Activated CD4-positive, CD25-positive, alpha-beta regulatory T cell treated with anti-CD3 and anti-CD28 coated beads, Interleukin-2, amount 50 U/mL, for 72 hours (primary cell): ENCODE measurements at places on chromosomes 12 and 14.

- no peak for DNase-seq
These were observed 119.0 kb downstream of the ESR2 start for GRCh38 chr14:64174922-64175782.

DNA sequence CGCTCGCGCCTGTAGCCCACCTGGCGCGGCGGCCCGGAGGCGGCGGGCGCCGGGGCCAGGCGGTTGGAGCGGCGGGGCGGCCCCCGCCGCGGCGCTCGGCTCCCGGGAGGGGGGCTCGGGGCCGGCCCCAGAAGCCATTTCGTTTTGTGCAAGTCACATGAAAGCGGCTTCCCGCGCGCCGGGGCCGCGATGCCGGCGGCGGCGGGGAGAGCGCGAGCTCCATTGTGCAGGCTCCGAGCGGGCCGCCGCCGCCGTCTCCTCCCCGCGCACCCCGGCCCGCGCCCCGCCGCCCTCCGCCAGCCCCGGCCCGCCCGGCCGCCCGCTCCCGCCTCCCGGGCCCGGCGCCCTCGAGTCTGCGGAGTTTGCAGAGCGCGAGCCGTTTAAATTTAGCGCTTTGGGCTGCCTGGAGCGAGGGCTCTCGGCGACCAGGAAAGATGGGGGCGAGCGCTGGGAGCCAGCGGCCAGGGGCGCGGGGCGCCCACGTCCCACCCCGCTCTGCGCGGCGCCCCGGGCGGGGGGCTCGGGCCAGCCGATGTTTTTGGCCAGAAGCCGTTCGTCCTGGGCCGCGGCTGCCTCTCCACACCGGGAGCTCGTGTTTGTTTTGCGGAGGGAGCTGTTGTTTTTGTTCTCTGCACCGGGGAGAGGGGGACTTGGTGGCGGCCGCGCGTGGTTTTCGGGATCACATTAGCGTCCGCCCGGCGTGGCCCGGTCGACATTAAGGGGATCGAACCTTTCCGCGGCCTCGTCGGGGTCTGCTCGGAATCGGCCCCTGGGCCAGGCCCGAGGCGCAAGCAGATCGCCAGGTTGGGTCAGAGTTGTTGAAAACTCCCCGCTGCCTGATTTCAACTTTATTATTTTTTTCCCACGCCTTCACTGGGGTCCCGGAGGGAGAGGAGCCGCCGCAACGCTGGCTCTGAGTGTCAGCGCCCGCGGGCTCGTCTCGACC is 982 bp downstream of the BCL7A start:
- no peak for DNase-seq

DNA sequence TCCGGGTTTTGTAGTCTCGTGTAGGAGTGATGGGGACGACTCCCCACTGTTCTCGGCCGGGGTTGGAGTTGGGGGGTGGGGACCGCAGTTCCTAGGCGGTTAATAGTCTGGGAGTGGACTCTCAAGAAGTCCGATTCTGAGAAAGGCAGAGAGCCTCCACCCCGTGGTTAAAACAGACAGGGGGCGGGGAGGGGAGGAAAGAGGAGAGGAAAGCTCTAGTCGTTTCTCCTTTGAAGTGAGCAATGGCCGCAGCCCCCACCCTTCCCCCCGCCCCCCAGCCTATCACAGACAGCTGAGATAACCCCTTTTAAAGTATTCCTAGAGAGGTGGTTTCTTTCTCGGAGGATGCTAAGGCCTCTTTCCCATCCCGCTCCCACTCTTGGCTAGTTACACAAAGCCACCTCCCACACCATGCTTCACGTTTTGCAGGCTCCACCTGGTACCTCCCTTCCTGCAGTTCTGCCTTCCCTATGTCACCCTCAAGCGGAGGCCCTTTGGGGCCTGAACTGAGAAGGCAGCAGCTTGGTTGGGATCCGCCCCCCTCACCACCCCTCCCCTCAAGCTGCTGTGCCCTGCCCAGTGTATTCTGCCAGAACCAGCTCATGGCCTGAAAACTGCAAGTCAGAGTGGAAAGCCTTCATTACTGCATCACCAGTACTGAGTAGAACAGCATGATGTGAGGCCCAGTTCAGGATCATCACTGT is 853 bp downstream of the USP5 start:
- DNase-seq = peak; percentile 54

DNA sequence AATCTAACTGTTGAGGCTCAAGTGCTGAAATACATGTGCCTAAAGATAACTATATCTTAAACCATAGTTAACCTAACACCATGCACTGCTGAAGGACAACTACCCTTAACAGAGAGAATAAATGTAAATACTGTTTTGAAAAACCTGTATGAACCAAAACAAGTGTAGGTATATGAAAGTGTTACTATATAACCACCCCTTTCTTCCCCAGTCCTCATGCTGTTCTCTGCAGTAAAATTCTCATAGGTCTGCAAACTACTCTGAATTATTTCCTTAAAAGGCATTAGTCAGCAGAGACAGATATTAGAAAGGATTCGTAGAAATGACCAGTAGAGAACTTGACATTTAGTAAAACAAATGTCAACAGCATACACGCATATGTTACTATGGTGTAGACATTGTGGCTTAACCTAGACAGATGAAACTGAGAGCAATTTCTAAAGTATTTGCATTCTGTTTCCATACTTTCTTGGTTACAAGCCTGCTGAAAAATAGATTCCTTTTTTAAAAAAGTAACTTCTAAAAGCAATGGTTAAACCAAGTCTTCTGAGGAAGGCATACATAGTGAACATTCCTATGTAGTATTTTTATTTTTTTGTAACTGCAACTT is 13.9 kb downstream of the CSRP2 start:
- DNase-seq = no peak

- DNase-seq = no peak
These were observed at the start of gene BDKRB1 for GRCh38 chr14:96255501-96256366. BDKRB1 (plus strand) TSS chr14:96256210; CDS start chr14:96263683, 7,473 bp downstream.

DNA sequence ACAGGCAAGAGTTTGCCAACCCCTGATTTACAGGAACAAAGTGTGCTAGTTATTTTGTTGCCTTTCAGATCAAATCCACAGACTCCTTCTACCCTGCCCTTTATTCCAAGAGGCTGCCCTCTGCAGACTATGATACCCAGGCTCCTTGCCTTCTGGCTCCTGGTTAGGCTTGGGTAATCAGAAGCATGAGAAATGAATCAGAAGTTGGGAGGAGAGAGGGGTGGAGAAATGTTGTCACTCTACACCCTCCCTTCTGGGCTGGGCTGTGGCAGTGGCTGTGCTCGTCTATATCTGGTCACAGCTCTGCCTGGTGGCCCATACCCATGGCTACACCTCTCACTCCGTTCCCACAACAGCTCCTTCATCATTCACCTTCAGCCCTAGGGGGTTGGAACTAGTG is 204.6 kb upstream of the PLXNC1 start:
- DNase-seq = no peak

- no peak for DNase-seq
These were observed 834.9 kb downstream of the SLC6A15 start for GRCh38 chr12:84077679-84078078.

- DNase-seq = no peak
These were observed 910 bp upstream of the NOPCHAP1 start for GRCh38 chr12:104985206-104985605.

- DNase-seq = no peak
These were observed 32.9 kb downstream of the MIPOL1 start for GRCh38 chr14:37230551-37231194.

DNA sequence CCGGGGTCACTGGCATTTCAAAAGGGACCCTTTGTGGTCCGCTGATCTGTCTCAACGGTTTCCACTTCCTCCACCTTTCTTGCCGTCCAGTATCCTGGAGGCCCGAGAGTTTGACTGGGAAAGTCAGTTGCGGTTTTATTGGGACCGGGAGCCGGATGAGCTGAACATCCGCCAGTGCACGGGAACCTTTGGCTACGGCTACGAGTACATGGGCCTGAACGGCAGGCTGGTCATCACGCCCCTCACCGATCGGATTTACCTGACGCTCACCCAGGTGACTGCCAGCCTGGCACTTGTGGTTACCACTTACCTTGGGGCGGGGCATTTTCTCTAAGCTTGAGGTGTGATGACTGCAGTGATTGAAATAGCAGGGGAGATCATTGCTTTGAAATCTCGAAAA is 83.8 kb downstream of the DNAH10 start:
- DNase-seq = no peak

GRCh38 chr14:52553002-52553670 is 500 bp downstream of the GPR137C start:
- peak; percentile 50 for DNase-seq

DNA sequence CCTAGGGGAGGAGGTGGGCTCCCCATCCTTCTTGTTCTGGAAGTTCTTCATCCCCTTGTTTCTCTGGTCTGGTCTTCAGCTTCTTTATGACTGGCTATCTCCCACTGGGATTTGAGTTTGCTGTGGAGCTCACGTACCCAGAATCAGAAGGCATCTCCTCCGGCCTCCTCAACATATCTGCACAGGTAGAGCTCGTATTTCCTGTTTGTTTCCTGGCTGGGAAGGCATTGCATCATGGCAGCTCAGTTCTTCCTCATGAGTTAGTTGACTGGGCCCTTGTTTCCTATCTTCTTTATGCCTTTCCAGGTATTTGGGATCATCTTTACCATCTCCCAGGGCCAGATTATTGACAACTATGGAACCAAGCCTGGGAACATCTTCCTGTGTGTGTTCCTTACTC is 19.8 kb downstream of the ERG28 start:
- DNase-seq = no peak

DNA sequence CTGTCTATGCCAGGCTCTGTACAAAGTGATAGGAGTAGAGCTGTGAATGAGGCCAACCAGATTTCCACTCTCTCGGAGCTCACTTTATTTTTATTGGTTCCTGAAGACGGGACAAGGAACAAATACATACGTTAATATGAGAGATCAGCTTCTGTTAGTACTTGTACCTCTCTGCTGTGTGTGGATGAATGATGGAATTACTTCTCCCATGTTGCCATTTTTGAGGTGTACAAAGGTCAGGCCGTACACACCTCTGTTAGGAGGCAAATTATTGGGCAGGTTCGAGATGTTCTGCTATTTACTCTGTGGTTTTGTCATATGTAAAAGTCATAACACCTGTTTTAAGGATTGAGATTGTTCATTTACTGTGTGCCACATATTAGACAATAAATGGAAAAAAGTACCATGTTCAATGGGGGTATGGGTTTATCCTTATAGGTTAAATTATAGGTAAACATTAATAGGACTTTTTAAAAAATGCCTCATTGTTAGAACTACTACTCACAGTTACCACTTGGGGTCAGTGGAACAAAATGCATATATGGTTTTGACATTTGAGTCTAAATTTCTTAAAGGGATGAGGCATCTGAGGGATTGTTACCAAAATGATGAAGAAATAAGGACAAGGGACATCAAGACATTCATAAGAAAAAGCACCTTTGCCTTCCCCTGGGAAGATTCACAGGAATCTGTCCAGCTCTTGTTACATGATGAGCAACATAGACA is 26.9 kb downstream of the WBP11 start:
- DNase-seq = no peak

DNA sequence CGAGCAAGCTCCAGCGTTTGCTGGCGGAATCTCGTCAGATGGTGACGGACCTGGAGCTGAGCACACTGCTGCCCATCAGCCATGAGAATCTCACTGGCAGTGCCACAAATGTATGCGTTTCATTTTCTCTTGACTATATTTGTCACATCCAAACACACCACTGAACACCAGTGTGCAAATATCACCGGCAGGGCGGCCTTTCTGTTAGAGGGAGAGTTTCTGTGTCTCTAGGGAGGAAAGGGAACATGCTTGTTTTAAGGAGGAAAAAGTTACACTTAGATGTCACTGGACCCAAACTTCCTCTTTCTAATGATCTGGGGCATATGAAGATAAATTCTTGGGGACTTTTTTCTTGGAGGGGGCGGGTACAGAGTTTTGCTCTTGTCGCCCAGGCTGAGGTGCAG is 21.9 kb upstream of the HIP1R start:
- no peak for DNase-seq

DNA sequence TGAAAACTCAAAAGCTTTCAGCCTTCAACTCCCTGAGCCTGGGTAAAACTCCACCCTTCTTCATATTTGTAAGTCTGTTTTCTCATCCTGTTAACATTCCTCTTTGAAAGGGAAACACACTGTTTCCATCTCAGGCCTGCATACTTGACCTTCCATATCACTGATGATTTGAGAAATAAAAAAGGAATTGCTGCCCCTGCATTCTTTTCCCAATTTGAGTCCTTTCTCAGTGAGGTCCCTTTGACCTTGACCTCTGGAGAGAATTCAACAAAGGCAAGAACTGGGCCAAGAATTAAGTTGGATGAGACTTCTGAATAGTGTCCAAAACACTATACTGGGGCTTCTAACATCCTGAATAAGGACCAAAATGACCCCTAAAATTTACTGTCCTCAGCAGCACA is 108.0 kb downstream of the AEBP2 start:
- DNase-seq = no peak

GRCh38 chr12:1590221-1590979 is 4.0 kb downstream of the FBXL14 start:
- DNase-seq = no peak

DNA sequence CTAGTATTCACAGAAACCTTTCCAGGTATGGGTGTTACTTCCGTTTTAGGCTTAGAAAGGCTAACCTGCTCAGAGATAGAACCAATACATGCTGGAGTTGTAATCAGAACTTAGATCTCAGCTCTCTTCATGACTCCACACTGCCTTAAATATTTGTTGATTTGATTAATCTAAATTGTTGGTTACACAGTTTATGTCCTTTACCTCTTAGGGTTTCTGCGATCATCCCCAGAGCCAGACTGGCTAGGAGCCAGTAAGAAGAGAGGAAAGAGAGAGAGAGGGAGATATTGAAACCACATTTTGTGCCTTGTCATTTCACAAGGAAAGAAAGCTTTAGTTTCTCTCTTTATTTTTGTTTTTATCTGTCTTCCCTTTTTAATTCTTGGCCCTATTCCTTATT is 16.8 kb upstream of the MGP start:
- DNase-seq = no peak

DNA sequence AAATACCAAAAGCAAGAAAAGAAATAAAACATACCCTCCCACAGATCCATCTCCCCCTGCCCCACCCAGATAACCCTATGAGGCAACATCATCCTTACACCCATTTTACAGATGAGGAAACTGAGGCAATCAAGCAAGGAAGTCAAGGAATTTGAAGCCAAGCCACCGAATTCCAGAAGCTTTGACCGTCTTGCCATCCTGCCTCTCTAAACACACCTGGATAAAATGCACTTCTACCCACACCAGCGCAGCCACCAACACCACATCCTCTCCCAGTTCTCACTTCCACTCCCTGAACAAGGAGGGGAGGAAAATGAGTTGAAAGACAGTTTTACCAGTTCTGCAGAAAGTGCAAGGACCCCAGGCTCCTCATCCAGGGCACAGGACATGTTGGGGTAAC is 13.6 kb downstream of the CMKLR1 start:
- no peak for DNase-seq

DNA sequence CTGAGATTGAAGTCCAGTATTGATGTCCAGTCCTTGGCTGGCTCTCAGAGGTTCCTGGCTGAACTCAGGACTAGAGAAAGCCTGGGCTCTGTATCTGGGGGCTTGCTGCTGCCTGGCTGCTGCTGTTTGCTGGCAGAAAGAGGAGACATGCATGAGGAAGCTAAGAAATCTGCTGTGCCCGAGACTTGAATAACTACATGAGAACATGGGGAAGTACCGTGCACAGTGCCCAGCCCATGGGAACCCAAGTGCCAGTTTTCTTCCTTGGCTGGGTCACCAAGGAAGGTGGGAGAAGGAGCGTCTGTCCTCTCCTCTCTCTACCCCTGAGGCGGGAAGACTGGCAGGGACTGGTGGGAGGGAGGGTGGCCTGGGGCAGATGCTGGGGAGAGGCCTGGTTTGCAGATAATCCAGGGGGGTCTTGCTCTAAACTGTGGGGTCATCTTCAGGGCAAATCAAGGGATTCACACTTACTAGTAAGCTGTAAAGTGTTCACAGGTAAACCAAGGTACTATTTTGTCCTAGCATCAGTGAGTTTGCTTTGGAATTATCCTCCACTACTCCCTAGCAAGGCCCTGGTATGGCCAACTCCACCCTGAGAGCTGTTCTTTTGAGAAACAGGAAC is 13.8 kb upstream of the ZFP36L1 start:
- DNase-seq = no peak
